Lower lobe of right lung (tissue), 2 donors: ENCODE measurements at places on chromosomes 3 and 15. TPM values are rescaled to one million over a fixed set of nuclear protein-coding genes. Genes with fewer than 3 reads are reported as not detected.

DNA sequence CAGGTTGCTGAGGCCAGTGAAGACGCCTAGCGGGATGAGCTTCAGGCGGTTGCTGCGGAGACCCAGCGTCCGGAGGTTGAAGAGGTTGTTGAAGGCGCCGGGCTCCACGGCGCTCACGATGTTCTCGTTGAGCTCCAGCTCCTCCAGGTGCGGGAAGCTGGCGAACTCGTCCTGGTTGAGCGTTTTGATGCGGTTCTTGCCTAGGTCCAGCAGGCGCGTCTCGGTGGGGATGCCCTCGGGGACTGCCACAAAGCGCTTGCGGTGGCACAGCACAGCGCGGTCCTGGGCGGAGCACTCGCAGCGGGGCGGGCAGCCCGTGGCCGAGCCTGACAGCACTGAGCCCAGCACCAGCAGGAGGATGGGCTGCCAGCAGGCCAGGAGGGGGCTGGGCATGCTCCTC, 17.2 kb downstream of the LINGO1 start:
- no peak overlapping the region for H3K4me3 ChIP-seq
- H3K27ac ChIP-seq: no peak overlapping the region
- H3K27me3 ChIP-seq: peaks cover 4% of the 10 kb centered on the region
- no peak for DNase-seq

PLA2G4B gene
- total RNA-seq: 13.8 TPM

- H3K36me3 ChIP-seq: peaks cover 10% of the 10 kb centered on the region
- no peaks in the 10 kb centered on the region for H3K4me1 ChIP-seq
- no peak overlapping the region for H3K4me3 ChIP-seq
Measured at GRCh38 chr3:69259125-69259524, 126.8 kb downstream of the FRMD4B start.

- H3K4me1 ChIP-seq: peaks cover 14% of the 10 kb centered on the region
- no peak overlapping the region for H3K4me3 ChIP-seq
- H3K27me3 ChIP-seq: peaks cover 5% of the 10 kb centered on the region
- no peak for DNase-seq
- H3K27ac ChIP-seq: no peak overlapping the region
Measured at GRCh38 chr3:184578822-184579221, 17.2 kb downstream of the EPHB3 start.
